Activated CD4-positive, alpha-beta T cell treated with anti-CD3 and anti-CD28 coated beads, Interleukin-2, amount 50 U/mL, for 48 hours (primary cell): ENCODE measurements at places on chromosomes 2 and 18.

GRCh38 chr2:42410742-42411514, 49.9 kb upstream of the COX7A2L start:
- DNase-seq, result no peak

DNA sequence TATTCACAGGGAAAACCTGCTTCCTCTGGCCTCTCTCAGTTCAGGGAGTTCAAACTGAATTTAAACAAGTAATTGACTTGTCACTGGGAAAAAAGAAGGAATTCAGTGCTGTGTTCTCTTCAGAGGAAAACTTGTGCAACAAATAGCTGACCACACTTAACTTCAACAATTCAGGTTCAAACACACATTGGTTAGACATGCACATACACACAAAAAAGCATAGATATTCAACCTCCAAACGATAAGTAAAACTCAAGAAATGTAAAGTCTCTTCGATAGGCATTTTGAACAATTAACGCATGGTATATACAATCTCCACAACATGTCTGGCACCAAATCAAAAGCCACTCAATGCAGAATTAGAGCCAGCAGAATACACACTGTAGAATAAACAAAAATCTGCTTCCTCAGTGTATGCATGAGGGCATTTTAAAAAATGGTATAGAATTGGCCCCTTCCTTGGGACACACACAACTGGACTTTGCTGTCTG, 269.0 kb downstream of the TCF4 start:
- DNase-seq, result no peak

DNA sequence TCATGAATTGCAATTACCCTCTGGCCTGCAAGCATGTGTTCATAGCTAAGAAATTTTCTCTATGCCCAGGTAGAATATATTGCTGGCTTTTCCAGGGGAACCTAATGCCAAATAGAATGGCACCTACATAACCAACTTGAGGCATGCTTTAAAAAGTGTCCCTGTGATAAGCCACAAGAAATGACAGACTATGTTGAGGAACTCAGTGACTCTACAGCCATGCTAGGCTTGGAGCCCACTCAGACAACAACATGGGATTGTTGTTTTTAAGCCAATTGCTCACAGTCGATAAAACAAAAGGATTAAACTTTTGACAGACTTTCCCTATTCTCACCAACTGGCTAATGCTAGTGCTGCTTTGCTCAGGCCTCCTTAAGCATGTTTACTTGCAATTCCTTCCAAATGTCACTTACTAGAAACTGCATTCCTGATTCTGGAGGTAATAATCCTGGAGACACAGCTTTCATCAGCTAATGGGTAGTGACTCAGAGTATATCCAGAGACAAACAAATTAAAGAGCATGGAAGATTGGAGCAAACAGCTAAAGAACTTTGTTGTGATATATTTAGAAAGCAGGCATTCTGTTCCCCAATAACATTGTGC, 249.0 kb downstream of the SLC8A1 start:
- no peak for DNase-seq

DNA sequence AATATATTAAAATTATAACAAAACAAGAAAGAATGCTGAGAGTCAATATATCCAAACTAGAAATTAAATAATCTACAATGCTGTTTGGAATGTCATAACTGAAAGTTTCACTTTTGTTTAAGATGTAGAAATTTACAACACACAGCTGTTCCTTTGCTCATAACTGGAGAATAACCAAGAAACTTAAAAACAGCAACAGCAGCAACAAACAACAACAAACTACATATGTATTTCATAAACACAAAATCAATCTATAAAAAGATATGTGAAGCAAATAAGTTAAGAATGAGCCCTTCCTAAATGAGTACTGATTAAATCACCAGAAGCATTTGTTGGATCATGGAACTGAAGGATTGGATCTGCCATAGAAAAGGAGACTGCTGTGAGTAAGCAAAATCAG, 456.5 kb upstream of the ZNF804A start:
- DNase-seq, result no peak

DNA sequence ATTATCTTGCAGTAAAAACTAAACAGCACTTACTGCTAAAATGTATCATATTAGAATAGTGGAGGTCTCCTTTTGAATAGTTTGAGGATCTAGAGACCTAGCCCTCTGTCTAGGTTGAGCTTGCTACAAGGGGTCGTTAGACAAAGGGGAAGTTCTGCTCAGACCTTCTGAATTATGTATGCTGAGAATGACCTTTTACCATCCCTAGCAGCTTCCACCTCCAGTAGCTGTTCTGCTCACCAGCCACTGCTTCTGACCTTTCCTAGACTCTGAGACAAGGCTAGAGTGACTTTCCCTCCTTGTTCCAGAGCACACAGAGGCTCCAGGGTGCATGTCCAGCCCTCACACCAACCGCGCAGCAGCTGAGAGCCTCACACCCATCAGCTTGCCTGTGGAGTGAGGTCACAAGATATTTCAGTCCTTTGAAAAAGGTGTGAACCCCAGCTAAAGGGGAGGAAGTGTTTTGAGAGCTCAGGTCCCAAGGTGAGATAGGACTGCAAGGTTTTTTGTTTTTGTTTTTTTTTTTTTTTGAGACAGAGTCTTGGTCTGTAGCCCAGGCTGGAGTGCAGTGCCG, 289.3 kb upstream of the TNP1 start:
- DNase-seq, result no peak

GRCh38 chr18:74331404-74331803, 15.8 kb downstream of the C18orf63 start:
- no peak for DNase-seq

DNA sequence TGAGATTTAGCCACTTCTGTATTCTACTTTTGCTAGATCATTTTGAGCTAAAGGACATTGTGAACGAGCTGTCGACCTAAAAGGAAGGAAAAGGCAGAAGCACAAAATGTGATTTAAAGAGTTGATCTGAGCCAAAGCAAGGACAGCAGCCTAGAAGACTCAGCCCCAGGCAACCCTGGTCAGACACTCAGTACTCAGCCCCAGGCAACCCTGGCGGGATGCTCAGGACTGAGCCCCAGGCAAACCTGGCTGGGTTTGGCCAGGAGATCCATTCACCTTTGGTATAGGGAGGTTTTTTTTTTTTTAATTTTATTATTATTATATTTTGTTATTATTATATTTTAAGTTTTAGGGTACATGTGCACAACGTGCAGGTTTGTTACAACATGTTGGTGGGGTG, 34.3 kb upstream of the PXDN start:
- no peak for DNase-seq

- no peak for DNase-seq
These were observed 47.5 kb downstream of the GALNT3 start for GRCh38 chr2:165746501-165746900.

DNA sequence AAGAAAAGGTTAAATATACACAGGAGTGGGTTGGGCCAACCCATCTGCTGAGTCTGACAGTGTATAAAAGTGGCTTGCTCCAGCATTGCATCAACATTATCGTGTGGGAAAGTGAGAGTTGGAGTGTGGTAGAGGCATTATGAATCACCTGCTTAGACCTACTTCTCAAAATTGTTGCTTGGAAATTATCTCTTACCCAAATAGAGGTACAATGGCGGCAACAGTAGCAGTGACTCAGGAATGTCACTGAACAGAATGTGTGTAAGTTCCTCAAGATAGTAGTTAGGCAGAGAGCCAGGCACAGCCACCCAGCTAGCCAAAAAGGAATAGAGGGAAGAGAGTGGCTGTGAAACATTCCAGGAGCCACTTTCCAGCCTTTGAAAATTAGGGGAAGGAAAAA, 616.0 kb downstream of the NUP35 start:
- DNase-seq, result no peak

- no peak for DNase-seq
These were observed 80.3 kb downstream of the VSNL1 start for GRCh38 chr2:17620841-17621240.

DNA sequence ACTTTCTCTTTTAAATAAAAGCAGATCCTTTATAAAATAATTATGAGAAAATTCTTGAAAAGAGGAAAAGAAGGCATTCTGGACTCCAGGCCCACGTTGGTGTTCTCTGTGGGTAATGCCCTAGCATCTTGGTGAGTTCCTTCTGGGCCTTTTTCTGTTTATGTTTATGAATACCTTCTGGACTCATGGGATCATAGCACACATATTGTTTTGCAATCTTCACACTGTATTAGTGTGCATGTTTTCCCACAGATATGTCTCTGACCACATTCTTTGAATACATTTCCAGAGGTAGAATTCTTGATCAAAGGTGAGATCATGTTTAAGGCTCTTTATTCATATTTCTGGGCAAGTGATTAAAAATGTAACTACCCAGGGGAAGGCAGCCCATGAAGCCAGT, 15.9 kb downstream of the GLI2 start:
- no peak for DNase-seq

DNA sequence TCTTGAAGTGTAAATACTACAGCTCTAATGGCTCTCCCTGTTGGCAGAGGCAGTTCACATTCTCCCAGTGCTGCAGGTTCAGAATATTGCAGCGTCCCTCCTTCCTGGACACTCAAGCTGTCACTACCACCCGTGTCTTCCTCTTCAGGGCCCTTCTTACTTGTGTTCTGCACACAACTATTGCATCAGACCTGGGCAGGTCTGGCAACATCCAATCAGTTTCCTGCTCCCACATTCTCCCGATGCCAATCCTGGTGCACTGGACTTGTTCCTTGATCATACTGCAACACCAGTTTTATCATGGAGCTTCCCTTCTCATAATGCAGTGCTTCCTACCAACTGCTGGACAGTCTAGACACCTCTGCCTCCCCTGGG, 161.5 kb downstream of the CAPN13 start:
- no peak for DNase-seq

- no peak for DNase-seq
These were observed 113.1 kb downstream of the GATA6 start for GRCh38 chr18:22282311-22283115.

DNA sequence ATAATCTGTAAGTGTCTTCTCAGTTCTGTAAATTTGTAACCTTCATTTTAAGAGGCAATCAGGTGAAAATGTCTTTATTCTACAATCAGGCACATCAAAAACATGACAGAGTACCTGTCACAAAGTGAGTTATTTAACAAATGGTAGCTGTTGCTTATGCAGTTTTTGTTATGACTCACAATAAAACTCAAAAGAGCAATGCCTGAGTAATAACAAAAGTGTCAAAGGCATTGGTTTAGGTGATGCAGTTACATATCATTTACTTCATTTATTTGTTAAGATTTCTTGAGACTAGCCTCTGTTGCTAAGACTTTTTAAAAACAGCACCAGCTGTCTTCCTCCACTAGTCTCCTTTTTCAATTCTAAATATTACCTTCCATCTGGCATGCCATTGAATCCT, 177.8 kb downstream of the KIAA1328 start:
- no peak for DNase-seq

DNA sequence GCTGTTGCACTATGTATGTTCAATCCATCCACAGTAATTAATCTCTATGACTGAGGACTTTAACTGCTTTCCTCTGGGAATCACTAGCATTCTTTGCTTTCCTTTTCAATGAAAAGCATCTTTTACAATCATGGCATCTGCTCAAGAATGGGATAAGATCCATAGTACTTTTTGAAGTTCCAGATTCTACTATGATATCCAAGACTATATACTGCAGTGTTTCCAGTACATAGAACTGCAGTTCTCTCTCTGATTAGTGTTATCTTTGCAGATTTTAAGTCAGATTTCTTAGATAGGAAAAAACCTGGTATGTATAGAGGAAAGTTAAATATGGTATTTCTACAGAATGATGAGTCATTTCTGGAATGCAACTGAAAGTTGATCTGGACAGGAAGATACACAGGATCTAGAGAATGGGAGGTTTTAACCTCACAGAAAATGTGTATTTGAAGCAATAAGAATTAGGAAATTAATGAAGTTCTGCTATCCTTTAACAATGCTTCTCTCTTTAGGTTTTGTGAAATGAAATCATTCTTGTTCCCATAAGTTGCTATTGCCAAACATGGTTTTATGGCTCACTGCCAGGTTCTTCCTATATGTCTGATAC, 670.7 kb downstream of the ERBB4 start:
- no peak for DNase-seq

DNA sequence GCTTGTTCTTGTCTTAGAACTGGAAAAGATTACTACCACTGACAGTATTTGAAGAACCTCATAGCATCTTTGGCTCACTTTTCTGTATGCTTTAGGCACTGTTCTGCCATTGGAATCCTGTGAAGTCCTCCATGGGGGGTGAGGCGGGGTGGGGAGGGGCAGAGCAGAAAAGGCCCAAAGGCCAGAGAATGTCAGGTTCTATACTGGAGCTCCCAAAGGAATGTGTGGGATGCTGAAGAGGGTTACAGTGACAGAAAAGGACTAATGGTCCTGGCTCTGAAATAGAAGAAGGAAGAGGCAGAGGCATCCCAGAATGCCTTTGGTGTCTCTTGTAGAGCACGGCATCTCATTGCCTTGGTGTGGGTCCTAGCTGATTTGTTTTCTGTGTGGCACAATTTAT, 141.9 kb downstream of the HAUS1 start:
- DNase-seq, result no peak

GRCh38 chr2:25129901-25130520, 38.4 kb downstream of the POMC start:
- no peak for DNase-seq
